ENCODE measurements at places on chromosomes 4 and X.

GRCh38 chrX:151183912-151184565 lies 7.7 kb downstream of the GPR50 start:
- DNase-seq, result no peak

GRCh38 chr4:137000432-137000831 lies 531.9 kb downstream of the PCDH18 start:
- no peak for DNase-seq

- DNase-seq, result no peak
These were observed 600 bp downstream of the BEX4 start for GRCh38 chrX:103215425-103215991.

GRCh38 chr4:7941111-7941964 lies 1.7 kb upstream of the AFAP1 start:
- no peak for DNase-seq

DNA sequence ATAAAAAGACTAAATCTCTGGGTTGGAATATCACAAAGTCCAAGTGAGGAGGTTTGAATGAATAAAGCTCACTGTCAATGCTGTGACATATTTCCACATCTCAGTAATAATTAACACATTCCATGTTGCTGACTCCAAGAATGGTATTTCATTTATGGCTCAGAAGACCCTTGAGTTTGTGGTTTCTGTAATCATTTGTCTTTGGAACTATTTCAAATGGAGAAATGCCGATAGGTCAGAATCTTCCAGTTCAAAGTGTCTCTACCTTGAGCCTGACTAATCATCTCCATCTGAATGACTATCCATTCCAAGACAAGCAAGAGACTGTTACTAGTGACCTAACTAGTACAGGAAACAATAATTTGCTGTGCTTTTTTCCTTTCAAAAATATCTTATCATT lies 24.2 kb upstream of the SLC2A9 start:
- DNase-seq, result no peak

GRCh38 chrX:46407753-46408130 lies 137.5 kb downstream of the ZNF674 start:
- no peak for DNase-seq

DNA sequence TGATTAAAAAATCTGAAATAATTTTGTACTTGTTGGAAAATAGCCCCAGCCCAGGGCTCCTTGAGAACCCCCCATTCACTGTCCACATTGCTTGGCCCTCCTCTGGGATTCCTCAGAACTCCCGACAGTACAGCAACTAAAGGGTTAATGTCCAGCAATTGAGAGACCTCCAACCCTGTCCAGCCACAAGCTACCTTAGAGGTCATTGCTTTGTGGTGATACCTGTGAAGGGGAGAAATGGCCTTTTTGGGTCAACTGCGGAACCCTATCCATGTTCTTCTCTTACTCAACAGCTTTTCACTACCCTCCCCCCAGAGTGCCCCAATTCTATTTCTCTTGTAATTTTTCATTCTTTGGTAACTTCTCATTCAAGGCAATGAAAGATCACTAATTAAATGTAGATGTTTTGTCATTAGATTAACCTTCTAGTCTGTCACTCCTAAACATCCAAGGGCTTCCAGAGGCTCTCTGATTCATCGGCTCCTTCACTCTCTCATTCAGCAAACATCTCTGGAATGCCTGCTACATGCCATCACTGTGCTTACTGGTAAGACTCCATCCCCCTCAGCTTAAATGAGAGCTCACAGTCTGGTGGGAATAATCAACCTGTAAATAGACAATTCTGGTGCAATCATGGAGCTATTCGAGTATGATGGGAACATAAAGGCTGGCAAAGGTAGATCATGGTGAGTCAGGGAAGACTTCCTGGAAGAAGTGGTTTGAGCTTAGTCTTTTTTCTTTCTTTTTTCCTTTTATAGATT lies 241.4 kb upstream of the PGRMC2 start:
- no peak for DNase-seq

- DNase-seq, result no peak
These were observed 1.4 kb upstream of the SLC38A5 start for GRCh38 chrX:48471504-48471903.
